ENCODE measurements at places on chromosomes 13 and 19. TPM values are rescaled to one million over a fixed set of nuclear protein-coding genes. Genes with fewer than 3 reads are reported as not detected.

Gene ADGRE3
- total RNA-seq = 0.31 TPM

DNA sequence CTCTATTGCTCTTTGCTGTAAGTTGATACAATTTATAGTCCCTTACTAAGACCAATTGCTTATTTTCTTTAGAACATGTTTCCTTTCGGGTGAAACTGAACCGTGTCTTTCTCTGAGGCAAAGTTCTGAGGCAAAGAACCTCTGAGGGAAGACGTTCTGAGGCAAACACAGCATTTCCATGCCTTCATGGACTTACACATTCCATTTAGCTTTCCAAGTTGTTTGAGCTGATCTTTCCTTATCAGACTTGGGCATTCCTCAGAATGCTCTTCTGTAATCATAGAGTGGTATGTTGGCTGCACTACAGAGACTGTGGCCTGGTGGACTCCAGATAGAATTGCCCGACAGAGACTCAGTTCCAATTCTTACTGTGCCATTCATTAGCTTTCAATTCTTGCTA is 579.1 kb downstream of the KCTD12 start:
- peak; percentile 43 for DNase-seq

- DNase-seq = no peak
Observed at GRCh38 chr13:32036757-32037156, 5.2 kb downstream of the FRY start.

DNA sequence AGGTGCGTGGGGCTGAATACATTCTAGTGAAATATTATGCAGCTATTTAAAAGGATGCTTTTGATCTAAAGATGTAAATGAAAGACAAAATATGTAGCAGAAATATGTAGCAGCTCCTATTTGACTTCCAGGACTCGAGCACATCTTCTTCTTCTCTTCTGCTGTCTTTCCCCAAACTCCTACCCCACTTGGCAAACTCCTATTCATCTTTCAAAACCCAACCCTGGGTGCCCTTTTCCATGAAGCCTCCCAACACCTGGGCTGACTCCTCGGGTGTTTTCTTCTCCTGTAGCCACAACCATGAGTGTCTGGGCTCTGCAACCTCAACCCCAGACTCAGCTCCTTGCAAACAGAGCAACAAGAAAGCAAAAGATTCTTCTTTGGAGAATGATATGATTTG is 11.1 kb downstream of the ACER1 start:
- no peak for DNase-seq

Gene CD209
- total RNA-seq = 0.55 TPM

GRCh38 chr13:50125304-50125553 is 110.0 kb downstream of the KCNRG start:
- no peak for DNase-seq

Gene KLK11
- 16.8 TPM for total RNA-seq

- DNase-seq = peak; percentile 90
Observed at GRCh38 chr13:112689303-112690245, at the start of gene ATP11A. Gene ATP11A, plus strand, starts transcription at chr13:112690038. Its CDS starts 379 bp downstream, at chr13:112690417.

GRCh38 chr13:23744315-23744714 is 144.9 kb downstream of the MIPEP start:
- DNase-seq = no peak

DNA sequence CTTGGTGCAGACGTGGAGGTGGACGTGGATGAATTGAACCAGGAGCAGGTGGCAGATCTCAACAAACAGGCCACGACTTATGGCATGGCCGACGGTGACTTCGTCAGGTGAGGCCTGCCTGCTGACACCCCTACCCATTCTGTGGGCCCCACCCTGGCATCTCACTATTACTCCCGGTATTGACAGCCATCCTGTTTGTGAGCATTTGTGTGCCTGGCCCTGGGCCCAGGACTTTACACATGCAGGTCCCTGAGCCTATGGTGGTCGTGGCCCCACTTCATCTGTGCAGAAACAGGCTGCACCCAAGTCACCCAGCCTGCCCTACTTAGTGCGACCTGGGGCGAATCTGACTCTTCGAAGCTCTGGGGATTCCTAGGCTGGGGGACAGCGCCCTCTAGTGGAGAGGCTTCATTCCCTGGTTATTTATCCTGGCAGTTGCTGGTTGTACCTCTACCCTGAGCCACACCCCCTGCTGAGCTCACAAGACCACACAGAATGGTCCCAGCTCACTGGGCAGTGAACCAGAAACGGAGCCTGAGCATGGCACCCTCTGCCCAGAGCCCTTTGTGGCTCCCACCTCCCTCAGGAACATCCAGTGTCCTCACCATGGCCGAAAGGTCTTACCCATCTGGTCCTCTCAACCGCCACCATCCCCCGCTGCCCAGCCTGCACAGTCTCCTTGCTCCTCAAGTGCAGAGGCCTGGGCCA is 16.9 kb downstream of the ZNF296 start:
- peak; percentile 90 for DNase-seq
